ENCODE measurements at places on chromosomes 7 and 10.

- no peak for DNase-seq
These were observed 7.2 kb downstream of the GCC1 start for GRCh38 chr7:127578036-127578684.

- no peak for DNase-seq
These were observed 89.3 kb upstream of the ARID5B start for GRCh38 chr10:61812052-61812721.

- DNase-seq: no peak
These were observed 736.9 kb downstream of the PARD3 start for GRCh38 chr10:34078017-34078744.

DNA sequence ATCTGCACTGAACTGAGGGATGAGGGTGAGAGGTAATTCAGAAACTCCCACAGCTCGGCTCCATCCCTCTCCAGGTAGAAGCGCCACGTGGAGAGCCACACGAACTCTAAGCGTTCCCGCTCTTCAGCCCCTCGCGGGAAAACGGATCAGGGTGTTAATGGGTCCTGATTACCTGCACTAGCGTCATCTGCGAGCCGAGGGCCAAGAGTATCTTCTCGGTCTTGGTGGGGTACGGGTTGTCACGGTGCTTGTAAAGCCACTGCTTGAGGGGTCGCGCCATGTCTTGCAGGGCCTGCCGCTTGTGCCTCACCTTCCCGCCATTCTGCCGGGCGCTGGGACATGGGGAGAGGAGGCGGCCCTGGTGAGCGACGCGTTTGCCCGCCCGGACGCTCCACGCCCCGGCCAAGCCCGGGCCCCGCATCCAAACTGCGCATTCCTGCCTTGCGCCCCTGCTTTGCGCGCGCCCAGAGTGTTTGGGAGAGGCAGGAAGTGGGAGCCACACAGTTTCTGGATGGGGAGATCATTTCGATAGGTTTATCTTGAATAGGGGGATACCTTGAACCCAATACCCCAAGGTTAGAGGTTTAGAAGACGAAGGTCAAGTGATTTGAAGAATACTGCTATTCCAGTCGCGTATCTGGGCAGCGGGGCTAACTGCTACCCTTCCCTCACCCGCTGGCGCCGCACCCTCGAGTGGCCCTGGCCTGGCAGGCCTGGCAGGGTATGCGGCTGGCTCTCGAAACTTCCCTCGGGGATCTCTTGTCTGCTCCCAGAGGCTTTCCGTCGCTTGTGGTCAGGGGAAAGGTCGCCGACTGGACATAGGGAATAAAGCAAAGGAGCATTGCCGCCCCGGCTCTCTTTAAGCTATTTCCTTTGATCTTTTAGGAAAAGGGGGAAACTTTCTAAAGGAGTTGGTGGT is 4.2 kb downstream of the MKX start:
- no peak for DNase-seq

DNA sequence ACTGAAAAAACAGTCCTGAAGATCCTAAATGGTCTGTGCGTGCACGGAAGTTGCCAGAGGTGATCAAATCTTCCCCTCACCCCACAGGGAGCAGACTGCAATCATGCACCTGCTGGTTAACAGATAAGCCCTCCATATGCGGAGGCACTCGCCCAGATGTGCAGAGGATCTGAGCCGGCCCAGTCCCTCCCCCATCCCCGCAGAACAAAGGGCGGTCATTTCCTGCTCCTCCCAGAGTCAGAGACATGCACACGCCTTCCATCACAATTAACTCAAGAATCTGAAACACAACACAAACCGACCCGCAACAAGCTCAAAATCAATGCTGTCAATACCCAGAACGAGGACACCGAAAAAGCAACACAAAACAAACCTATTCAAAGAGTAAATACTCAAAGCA is 24.2 kb downstream of the CRTAC1 start:
- no peak for DNase-seq

DNA sequence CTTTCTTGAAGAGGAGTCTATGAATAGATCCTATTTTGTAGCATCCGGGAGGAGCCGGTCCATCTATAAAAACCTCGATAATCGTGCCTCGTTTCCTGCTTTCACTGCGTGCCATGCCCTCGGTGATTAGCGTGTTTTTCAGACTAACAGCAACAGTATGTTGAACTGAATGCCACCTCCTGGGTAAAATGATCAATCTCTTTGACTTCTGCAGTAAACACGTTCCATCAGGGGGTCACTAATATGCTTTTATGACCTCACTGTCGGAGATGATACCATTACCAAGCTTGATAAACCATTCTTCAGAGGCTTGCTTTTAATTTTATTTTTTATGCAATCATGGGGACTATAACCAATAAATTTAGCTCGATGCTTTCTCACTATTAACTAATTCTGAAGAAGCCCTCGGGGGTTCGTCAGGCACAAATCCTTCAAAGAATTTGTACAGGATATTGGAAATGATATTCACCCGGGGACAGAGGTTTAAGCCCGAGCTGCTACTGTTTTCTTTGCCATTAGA is 228.3 kb downstream of the ADARB2 start:
- DNase-seq: no peak

- no peak for DNase-seq
These were observed 32.9 kb upstream of the KMT2E start for GRCh38 chr7:104980841-104981671.

GRCh38 chr10:133394801-133395221 is 854 bp downstream of the MTG1 start:
- DNase-seq: no peak

DNA sequence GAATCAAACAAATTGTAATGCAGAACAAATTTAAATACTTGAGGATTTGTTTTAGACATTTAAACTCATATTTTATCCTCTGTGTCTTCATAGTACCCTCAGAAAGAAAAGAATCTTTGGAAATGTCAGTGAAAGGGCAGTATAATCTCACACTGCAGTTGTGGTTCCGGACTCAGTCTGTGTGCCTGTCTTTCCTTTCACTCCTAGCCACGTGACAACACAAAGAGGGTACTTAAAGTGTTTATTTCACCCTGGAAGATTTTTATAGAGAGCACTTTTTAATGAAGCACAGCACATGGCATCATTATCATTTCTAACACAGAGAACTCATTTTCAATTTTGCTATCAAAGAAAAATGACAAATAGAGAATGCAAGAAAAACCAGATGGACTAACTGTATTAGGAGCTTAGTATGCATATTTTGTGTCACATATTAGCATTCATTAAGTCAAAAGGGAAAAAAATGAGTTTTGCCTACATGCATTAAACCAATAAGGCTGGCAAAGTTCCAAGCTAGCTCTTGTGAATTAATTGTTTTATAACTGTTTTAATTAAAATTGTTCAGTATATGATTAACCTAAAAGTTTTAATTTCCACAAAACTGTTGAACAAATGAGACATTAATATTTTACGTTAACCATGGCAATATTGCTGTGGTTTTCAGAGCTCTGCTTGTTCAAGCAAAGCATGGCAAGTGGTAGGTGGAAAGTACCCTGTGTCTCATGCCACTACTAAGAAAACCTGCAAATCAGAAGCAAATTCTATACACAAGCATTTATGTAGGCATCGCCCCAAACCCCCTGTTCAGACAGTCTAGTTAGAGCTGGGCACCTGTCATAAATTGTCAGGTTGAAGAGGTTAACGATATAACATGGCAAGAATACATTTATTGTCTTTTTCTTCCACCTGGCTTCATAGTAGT is 65.9 kb downstream of the AUTS2 start:
- no peak for DNase-seq

Data from esophagus squamous epithelium (tissue), 5 donors.